ENCODE measurements at places on chromosomes 7 and 10.

- no peak for DNase-seq
These were observed 926 bp upstream of the PCBD1 start for GRCh38 chr10:70889291-70889690.

DNA sequence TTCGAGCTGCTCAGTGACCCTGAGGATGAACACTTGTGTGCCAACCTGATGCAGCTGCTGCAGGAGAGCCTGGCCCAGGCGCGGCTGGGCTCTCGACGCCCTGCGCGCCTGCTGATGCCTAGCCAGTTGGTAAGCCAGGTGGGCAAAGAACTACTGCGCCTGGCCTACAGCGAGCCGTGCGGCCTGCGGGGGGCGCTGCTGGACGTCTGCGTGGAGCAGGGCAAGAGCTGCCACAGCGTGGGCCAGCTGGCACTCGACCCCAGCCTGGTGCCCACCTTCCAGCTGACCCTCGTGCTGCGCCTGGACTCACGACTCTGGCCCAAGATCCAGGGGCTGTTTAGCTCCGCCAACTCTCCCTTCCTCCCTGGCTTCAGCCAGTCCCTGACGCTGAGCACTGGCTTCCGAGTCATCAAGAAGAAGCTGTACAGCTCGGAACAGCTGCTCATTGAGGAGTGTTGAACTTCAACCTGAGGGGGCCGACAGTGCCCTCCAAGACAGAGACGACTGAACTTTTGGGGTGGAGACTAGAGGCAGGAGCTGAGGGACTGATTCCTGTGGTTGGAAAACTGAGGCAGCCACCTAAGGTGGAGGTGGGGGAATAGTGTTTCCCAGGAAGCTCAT lies 1.1 kb downstream of the DDIT4 start:
- no peak for DNase-seq

- DNase-seq = no peak
These were observed 26.5 kb upstream of the CHST15 start for GRCh38 chr10:124119946-124120345.

GRCh38 chr10:11716686-11717085 lies 25.5 kb upstream of the ECHDC3 start:
- no peak for DNase-seq

Data from cortex of kidney (tissue), 1 donor.